ENCODE measurements at places on chromosomes 5 and 9.

- no peak for DNase-seq
These were observed 112.2 kb downstream of the MVB12B start for GRCh38 chr9:126438741-126439401.

- DNase-seq = no peak
These were observed 12.5 kb upstream of the LHFPL2 start for GRCh38 chr5:78661044-78661443.

DNA sequence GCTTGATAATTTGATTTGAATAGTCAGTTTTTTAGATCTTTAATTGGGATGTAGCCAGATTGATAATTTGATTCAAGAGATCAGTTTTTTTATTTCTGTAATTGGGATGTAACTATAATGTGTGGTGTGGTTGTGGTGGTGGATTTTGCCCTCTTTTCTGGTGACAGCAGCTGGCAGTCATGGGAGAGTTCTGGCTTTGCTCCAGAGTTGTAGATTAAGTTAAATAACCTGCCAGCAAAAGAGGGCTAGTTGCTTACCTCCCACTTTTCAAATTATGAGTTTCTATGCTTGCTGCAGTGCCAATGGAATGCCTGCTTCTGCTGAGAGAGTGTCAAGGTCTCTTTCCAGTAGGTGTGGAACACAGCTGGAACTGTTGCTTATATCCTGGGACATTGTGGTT lies 315.1 kb downstream of the CCDC171 start:
- no peak for DNase-seq

DNA sequence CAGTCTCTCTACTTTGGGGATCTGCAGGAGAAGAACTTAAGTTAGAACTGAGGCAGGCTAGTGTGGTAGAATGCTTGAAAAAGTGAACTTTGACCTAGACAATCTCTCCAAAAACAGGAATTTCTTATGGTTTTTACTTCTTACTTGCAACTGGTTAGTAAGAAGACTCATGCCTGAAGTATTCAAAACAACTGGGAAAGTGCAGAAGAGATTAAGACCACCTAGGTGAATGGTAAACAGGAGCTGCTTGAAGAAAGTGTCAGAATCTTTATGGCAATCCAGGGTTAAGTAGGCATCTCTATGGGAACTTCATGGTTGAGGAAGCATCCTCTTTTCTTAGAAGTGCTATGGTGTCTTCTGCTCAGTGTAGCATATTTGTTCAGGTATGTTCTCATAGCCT lies 428.6 kb upstream of the TLE4 start:
- DNase-seq = no peak

- no peak for DNase-seq
These were observed 131.3 kb upstream of the ABCA1 start for GRCh38 chr9:105059252-105059651.
